ENCODE measurements at places on chromosomes 6 and 20. TPM values are rescaled to one million over a fixed set of nuclear protein-coding genes. Genes with fewer than 3 reads are reported as not detected.

DNA sequence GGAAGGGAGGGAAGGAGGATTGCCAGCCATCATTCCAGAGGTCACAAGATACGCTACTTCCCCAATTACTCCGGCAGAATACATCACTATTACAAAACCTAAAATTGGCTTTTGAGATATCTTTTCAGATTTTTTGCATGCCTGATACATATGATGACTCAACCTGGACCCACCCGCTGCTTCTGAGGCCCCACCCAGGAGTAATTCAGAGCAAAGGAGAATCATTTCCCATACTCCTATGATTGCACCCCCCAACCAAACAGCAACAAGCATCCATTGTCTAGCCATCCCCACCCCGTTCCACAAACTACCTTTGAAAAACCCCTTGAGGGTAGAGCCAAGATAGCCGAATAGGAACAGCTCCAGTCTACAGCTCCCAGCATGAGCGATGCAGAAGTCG lies 163.5 kb upstream of the GJE1 start:
- H3K27me3 ChIP-seq: no peaks in the 10 kb centered on the region
- no peaks in the 10 kb centered on the region for H3K4me1 ChIP-seq
- no peak overlapping the region for H3K4me3 ChIP-seq

DNA sequence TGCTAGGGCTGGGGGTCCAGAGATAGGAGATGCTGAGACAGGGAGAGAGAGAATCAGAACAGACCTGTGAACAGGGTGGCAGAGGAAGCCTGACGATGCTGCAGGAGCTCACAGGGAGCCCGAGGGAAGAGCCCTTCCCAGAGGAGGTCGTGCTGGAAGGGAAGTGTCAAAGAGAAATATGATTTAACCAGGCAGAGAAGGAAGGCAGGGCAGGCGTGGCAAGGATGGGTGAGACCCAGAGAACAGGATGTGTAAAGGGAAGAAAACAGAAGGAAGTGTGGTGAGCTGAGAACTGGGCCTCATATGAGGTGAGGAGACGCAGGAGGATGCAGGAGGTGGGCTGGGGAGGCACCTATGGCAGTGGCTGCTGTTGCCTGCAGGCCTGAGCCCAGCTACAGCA lies 105.6 kb downstream of the ZDHHC14 start:
- H3K27ac ChIP-seq: no peak overlapping the region
- no peaks in the 10 kb centered on the region for H3K4me1 ChIP-seq
- no peak overlapping the region for H3K4me3 ChIP-seq
- no peaks in the 10 kb centered on the region for H3K36me3 ChIP-seq

DNA sequence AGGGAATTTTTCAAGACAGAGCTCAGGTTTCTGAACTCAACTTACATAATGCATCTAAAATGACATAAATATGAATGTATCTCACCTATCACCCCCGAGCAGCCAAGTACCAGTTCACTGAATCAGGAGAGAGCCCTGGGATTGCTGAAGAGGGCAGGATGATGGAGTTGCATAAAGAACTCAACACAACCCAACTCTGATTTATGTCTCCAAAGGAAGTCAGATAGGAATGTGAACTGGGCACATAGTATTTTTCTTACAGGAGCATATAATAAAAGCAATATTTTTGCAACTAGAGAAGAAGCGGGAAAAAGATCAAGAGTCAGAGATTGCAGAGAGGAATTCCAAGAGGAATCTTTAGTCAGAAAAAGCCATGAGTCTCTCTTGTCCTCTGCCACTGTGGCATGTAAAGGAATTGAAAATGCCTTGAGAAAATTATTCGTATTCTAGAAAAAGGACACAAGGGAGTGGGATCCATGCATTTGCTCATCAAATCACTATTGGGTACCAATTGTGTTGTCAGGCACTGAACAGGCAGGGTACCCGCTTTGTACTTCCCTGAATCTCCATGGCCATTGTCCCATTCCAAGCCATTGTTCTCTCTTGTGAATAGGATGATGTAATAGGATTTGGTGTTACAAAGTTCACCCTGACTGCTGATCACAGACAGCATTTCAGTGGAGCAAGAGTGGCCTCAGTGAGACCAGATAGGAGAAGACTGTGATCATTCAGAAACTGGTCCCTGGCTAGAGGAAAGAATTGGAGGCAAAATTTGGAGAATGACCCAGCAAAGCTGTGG lies 16.3 kb downstream of the RIN2 start:
- H3K4me1 ChIP-seq: peaks cover 31% of the 10 kb centered on the region
- no peaks in the 10 kb centered on the region for H3K27me3 ChIP-seq
- no peak for DNase-seq
- H3K4me3 ChIP-seq: no peak overlapping the region

DNA sequence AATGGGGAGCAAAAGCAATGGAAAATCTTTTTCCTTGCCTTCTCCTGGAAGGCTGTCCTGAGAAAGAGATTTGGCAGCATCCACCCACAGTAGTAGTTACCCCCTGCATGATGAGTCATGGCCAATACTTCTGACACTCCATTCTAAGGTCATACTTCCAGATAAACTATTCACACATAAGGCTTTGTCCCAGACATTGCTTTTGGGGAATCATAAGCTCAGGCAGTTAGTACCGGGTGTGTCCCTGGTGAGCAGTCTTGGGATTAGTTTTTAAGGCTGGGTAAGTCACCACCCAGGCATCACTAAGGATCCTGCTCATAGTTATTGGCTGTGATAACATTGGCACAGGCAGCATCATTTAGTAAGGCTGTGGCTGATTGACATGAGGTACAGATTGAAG lies 160.6 kb upstream of the GGTLC1 start:
- no peak for DNase-seq
- peaks cover 4% of the 10 kb centered on the region for H3K4me1 ChIP-seq
- no peaks in the 10 kb centered on the region for H3K36me3 ChIP-seq
- no peaks in the 10 kb centered on the region for H3K27me3 ChIP-seq

GRCh38 chr20:46914789-46915379 lies 20.2 kb downstream of the EYA2 start:
- peaks cover 4% of the 10 kb centered on the region for H3K27me3 ChIP-seq
- DNase-seq: no peak
- no peaks in the 10 kb centered on the region for H3K4me1 ChIP-seq
- no peak overlapping the region for H3K27ac ChIP-seq

DNA sequence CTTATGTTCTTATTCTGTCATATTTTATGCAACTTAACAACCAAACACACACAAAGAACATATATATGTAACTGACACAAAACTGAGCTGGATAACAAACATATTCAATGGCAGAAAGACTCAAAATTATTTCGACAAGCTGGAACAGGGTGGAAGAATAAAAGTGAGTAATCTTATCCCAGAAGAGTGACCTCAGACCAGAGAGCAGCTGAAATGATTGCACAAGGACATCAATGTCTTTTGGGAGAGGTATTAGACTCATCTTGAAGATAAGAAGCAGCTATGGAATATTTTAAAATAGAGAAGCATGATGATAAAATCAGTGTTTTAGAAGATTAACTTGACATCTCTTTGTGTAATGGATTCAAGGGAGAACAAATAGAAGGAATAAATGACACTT lies 191.6 kb upstream of the PRDM1 start:
- no peaks in the 10 kb centered on the region for H3K27me3 ChIP-seq
- H3K4me1 ChIP-seq: no peaks in the 10 kb centered on the region
- no peak overlapping the region for H3K4me3 ChIP-seq
- DNase-seq: no peak
- no peak overlapping the region for H3K27ac ChIP-seq

GRCh38 chr6:80679992-80680391 lies 573.5 kb downstream of the BCKDHB start:
- H3K27ac ChIP-seq: no peak overlapping the region
- no peak for DNase-seq
- no peak overlapping the region for H3K4me3 ChIP-seq
- no peaks in the 10 kb centered on the region for H3K36me3 ChIP-seq
- H3K4me1 ChIP-seq: no peaks in the 10 kb centered on the region

DNA sequence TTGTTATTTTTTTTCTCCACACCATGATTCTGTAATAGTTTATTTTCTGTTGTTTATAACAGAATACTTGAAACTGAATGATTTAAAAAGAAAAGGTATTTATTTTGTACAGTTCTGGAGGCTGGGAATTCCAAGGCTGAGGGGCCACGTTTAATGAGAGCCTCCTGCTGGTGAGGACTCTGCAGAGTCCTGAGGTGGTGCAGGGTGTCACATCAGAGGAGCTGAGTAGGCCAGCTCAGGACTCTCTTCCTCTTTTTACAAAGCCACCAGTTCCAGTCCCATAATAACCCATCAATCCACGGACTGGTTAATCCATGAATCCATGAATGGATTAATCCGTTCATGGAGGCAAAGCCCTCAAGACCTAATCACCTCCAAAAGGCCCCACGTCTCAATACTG lies 71.6 kb downstream of the TFAP2A start:
- peaks cover 7% of the 10 kb centered on the region for H3K27me3 ChIP-seq
- H3K4me1 ChIP-seq: no peaks in the 10 kb centered on the region
- H3K27ac ChIP-seq: no peak overlapping the region
- H3K36me3 ChIP-seq: no peaks in the 10 kb centered on the region
- H3K4me3 ChIP-seq: no peak overlapping the region
- no peak for DNase-seq

- no peaks in the 10 kb centered on the region for H3K4me1 ChIP-seq
- H3K36me3 ChIP-seq: no peaks in the 10 kb centered on the region
Measured at GRCh38 chr6:22078802-22079545, 217.9 kb downstream of the PRL start.

- H3K4me1 ChIP-seq: peaks cover 19% of the 10 kb centered on the region
- no peak for DNase-seq
- no peaks in the 10 kb centered on the region for H3K36me3 ChIP-seq
- no peak overlapping the region for H3K4me3 ChIP-seq
Measured at GRCh38 chr20:52964131-52964530, 8.0 kb upstream of the TSHZ2 start.

- H3K27me3 ChIP-seq: no peaks in the 10 kb centered on the region
- DNase-seq: no peak
- H3K36me3 ChIP-seq: no peaks in the 10 kb centered on the region
- H3K4me3 ChIP-seq: no peak overlapping the region
- H3K27ac ChIP-seq: no peak overlapping the region
Measured at GRCh38 chr6:149425224-149425623, 25.2 kb downstream of the SUMO4 start.

- no peaks in the 10 kb centered on the region for H3K36me3 ChIP-seq
- H3K4me1 ChIP-seq: no peaks in the 10 kb centered on the region
- H3K27ac ChIP-seq: no peak overlapping the region
- DNase-seq: no peak
Measured at GRCh38 chr20:23148731-23149570, 62.8 kb upstream of the CD93 start.

GRCh38 chr20:24649787-24650490 lies 180.5 kb downstream of the SYNDIG1 start:
- no peak overlapping the region for H3K4me3 ChIP-seq
- H3K36me3 ChIP-seq: no peaks in the 10 kb centered on the region
- peak overlapping the region; percentile 3 for H3K27ac ChIP-seq
- DNase-seq: no peak
- no peaks in the 10 kb centered on the region for H3K27me3 ChIP-seq

GRCh38 chr6:15479761-15480160 lies 183.1 kb downstream of the DTNBP1 start:
- DNase-seq: no peak
- peaks cover 78% of the 10 kb centered on the region for H3K4me1 ChIP-seq
- no peak overlapping the region for H3K4me3 ChIP-seq

- H3K27me3 ChIP-seq: peaks cover 14% of the 10 kb centered on the region
- no peak overlapping the region for H3K27ac ChIP-seq
- no peak overlapping the region for H3K4me3 ChIP-seq
- H3K36me3 ChIP-seq: no peaks in the 10 kb centered on the region
Measured at GRCh38 chr20:1415667-1416468, 23.0 kb upstream of the FKBP1A start.

DNA sequence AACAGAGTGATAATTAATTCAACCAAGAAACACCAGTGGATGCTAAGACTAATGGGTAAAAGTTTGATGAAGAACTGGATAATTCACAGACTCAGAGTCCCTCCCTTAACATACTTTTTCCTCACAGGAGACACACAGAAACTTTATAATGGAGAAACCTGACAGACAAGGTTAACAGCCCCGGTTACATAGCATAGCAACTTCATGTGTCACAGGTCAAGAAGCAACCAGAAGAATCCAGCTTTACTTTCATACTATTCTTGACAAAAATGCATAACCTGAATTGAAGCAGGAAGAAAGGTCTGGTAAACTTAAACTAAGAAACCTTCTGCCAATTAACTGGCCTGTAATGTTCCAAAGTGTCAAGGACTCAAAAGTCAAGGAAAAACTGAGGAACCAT lies 375.9 kb downstream of the RNF144B start:
- no peaks in the 10 kb centered on the region for H3K36me3 ChIP-seq
- no peaks in the 10 kb centered on the region for H3K4me1 ChIP-seq
- no peaks in the 10 kb centered on the region for H3K27me3 ChIP-seq
- H3K4me3 ChIP-seq: no peak overlapping the region

GRCh38 chr20:48333707-48334106 lies 494.1 kb downstream of the PREX1 start:
- peaks cover 4% of the 10 kb centered on the region for H3K27me3 ChIP-seq
- H3K4me1 ChIP-seq: no peaks in the 10 kb centered on the region
- no peak for DNase-seq
- no peak overlapping the region for H3K4me3 ChIP-seq

DNA sequence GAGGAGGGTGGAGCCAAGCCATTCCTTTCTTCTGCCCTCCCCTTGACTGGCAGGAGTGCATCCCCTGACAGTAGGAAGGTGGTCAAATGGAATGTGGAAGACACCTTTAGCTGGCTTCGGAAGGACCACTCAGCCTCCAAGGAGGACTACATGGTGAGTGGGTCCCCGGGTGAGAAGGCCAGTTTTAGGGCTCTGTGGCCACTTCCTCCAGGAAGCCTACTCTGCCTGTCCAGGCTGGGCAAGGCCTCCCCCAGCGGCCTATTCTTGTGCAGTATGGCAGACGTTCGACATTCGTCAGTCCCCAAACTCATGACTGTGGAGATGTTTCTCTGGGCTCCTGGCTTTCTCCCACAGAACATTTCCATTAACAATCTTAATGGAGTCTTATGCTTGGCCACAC lies 9.1 kb downstream of the PCIF1 start:
- H3K4me1 ChIP-seq: peaks cover 6% of the 10 kb centered on the region
- no peaks in the 10 kb centered on the region for H3K27me3 ChIP-seq
- peaks cover 87% of the 10 kb centered on the region for H3K36me3 ChIP-seq
- DNase-seq: no peak

DNA sequence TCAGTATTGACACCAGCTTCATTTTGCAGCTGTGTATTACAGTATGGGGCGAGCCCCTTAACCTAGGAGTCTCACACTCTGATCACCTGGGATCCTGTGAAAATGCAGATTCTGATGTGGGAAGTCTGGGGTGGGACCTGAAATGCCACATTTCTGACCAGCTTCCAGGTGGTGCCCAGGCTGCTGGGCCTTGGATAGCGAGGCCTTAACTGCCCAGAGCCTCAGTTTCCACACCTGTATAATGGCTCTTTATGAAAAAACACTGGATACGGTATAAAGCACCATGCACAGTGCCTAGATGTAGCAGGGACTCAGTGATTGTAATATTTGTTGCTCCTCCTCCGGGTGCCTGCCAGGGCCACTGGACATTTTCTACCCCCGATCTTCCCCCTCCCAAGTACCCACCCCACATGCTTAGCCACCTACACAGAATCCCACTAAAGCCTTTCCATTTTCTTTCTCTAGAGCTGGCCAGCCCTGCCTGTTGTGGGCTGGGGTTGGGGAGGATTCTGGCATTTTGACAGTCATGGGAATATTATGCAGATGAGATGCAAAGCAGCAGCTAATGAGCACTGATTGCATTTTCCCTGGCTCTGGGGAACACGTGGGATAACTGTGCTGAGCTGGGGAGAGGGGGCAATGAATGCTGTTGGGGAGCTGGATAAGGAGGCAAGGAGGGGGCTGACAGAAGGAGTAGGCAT lies 44.8 kb downstream of the SPDEF start:
- no peak overlapping the region for H3K4me3 ChIP-seq
- H3K36me3 ChIP-seq: no peaks in the 10 kb centered on the region

Gene RAET1L
- not detected for total RNA-seq

Gene FNDC11
- 0.21 TPM for total RNA-seq

Gene LGSN
- total RNA-seq: not detected

Gene KIAA1755
- not detected for total RNA-seq

Gene BTBD9
- total RNA-seq: 8.0 TPM

Gene GSTA3
- total RNA-seq: not detected

Gene PABPC1L
- total RNA-seq: 42.2 TPM

Gene CTNNBL1
- total RNA-seq: 88.5 TPM

Gene PTCRA
- total RNA-seq: not detected

All from A673 (cell line).